Activated T-cell treated with anti-CD3 and anti-CD28 coated beads, Interleukin-2, amount 50 U/mL, for 1 hour (primary cell): ENCODE measurements at places on chromosomes 16 and 17.

DNA sequence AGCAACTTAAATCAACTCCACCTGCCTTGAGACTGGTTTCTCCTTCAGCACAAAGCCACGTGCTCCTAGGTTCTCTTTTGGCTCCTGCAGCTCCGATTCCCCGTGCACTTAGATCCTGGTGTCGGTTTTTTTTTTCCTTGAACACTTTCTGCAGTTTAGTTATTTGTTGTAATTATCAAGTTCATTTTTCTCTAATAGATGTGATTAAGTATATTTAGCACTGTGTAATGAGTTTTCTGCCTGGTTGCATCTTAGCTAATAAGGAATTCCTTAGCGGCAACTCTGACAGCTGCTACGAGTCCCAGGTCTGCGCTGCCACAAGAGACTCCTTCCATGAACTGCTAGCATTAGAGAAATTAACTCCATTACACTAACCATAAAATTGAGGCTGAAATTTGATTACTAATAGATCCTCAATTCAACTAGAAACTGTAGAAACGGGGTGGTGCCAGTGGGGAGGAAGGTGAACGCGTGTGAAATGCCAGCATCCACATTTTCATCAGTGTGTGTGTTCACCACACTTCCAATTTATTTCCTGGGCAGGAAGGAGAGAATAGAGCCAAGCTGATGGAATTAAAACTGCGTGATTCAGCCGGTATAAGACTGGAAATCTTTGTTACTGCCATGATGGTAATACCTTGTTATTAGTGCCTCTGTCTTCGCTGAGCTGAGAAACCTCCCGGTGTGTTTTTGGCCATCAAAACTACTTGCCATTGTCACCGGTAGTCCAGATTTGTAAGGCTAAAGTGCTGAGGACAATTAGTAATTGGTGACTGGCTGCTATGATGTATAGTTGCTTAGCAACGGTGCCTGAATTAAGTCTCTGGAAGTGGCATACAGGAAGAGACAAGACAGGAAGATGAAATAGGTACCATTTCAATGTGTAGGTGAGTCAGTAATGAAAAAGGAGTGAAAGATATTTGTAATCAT, 232.4 kb downstream of the IRX3 start:
- DNase-seq: no peak

DNA sequence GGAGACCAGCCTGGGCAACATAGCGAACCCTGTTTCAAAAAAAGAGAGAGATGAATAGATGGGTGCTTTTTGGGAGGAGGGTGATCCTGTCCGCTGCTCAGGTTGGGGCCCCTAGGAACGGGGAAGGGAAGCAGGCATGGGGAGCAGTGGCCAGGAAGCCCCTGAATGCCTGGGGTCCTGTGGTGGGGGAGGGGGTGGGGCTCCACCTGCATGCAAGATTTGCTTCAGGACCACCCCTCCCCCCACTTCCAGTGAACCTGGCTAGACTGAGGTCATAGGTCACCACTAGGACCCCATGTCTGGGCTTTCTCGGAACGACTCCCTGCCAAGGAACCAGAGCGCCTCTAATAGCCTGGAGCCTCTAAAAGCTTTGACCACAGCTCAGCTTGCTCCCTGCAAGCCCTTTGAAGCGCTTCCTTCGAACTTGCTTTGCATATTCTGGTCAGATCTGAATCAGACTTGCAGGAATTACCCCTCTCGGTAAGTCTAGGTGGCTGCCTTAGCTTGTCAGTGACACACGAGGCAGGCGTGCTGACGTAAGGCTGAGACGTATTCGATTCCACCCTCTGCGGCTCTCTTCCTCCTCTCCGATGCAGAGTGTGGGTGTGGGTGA, 3.7 kb downstream of the SOCS3 start:
- peak; percentile 81 for DNase-seq

DNA sequence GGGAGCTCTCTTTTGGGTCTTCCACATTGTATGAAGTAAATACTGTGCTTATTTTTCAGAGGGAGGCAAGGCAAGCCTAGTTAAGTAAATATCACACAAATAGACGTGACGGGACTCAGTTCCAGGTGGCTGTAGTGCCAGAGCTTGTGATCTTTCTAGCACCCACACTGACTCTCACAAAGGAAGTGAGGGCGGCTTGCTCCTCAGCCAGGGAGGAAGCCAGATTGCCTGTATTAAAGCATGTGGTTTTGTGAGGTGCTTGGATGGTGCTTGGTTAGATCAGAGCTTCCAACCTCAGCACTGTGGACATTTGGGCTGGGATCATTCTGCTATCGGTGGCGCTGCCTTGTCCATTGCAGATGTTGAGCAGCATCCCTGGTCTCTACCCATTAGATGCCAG, 80.1 kb downstream of the VAT1L start:
- no peak for DNase-seq

GRCh38 chr16:56742030-56742984, 12.4 kb downstream of the NUP93 start:
- no peak for DNase-seq

GRCh38 chr16:56286809-56287208, 95.5 kb downstream of the GNAO1 start:
- no peak for DNase-seq

- no peak for DNase-seq
Measured at GRCh38 chr17:6327007-6327406, 107.9 kb downstream of the AIPL1 start.

GRCh38 chr16:75256059-75256571, 4.7 kb upstream of the BCAR1 start:
- DNase-seq: no peak

GRCh38 chr17:3935140-3935542, 18.9 kb upstream of the P2RX1 start:
- peak; percentile 43 for DNase-seq

DNA sequence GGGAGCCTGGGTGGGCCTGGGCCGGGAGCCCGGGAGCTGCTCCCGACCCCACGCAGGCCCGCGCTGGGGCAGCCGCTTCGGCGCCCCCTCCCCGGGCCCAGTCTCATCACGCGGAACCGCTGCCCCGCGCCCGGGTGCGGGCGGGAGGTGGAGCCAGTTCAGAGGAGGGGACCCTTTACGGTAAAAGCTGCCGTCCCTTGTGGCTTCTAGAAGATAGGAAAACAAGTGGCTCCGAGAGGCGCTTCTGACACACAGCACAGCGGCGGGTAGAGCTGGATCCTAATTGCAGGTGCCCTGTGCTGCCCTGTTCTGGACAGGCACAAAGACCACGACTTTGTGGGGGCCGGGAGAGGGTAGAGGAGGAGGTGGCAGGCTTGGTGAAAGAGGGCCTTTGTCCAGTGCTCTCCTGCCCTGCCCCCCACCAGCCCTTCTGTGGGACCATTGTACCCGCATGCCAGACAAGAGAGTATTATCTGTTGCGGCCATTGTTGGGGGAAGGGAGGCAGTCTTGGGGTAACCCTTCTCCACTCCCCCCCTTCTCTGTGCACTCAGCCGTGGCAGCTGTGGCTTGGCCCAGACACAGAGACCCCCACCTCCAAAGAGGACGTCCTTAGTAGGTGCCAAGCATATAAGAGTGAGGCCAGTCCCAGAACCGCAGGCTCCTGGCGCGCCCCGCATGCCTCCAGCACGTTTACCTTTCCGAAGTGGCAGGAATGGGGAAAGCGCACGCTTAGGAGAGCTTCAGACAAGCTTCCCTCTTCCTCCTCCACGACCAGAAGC, 736 bp downstream of the CNP start:
- DNase-seq: no peak

- DNase-seq: no peak
Measured at GRCh38 chr17:76524598-76525512, 12.7 kb downstream of the CYGB start.

DNA sequence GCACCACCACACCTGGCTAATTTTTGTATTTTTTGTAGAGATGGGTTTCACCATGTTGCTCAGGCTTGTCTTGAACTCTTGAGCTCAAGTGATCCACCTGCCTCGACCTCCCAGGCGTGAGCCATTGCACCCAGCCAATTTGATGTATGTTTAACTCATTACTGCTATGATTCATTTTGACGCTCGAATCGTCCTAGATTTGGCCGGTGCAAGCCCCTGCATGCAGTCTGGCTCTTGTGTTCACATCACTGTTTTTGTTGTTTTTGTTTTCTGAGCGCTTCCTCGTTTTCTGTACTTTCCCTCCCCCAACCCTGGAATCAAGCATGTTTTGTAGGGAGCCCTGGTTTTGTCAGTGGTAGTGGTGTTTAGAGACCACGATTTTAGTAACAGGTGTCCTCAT, 7.8 kb upstream of the DUS1L start:
- no peak for DNase-seq

DNA sequence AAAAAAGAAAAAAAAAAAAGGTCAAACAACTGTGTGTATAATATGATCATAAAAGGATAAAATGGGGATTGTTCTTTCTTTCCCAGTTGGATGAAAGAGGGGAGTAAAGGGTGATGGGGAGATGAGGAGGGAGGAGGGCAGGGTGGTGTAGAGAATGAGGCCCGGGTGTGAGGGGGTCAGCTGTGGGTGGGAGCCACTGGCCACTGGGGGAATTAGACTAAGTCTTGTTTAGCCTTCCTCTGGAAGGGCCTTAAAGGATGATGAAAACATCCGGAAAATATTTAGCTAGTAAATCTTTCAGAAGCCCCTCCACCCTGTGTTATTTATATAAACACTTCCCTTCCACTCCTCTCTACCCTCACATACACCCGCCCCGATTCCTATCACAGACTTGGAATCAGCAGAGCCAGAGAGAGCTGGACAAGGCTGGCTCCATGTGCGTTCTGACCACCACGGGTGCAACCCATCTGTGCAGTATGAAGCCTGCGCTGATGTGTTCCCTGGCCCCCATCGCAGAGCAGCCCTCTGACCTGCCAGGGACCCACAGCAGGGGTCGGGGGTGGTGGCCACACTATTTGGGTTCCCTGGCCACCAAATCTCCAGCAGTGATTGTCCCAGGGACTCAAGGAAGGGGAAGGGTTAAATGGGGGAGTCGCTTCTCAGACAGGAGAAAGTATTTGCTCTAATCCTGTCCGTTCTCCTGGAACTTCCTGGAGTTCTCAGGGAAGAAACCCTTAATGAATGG, 72.7 kb downstream of the GAS7 start:
- DNase-seq: no peak

- DNase-seq: no peak
Measured at GRCh38 chr16:65548470-65548869, 426.6 kb upstream of the CDH11 start.

GRCh38 chr17:77237232-77238008, 96.7 kb downstream of the SEC14L1 start:
- no peak for DNase-seq

DNA sequence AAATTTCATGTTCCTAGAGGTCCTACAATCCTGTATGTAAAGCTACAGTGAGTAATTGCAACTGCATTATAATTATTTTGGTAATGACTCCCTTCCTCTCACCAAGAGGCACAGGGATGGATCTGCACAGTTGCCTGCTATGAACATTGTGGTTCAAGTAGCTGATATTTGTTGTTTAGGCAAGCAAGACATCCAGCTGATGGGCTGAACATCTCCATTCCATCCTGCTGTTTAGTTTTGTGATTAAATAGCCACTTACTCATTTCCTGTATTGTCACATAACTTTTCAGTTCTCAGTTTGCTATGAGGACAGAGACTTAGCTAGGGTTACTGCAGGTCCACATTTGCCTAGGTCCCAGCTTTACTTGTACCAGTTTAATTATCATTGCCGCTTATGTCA, 181.2 kb upstream of the TBX2 start:
- no peak for DNase-seq

DNA sequence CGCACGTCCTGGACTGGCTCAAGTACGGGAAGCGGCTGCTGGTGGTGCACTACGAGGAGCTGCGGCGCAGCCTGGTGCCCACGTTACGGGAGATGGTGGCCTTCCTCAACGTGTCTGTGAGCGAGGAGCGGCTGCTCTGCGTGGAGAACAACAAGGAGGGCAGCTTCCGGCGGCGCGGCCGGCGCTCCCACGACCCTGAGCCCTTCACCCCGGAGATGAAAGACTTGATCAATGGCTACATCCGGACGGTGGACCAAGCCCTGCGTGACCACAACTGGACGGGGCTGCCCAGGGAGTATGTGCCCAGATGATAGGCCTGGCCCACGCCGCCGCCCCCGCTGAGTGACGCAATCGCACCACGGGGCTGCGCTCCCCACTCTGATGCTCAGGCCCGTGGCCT, 50.2 kb downstream of the WSCD1 start:
- no peak for DNase-seq

DNA sequence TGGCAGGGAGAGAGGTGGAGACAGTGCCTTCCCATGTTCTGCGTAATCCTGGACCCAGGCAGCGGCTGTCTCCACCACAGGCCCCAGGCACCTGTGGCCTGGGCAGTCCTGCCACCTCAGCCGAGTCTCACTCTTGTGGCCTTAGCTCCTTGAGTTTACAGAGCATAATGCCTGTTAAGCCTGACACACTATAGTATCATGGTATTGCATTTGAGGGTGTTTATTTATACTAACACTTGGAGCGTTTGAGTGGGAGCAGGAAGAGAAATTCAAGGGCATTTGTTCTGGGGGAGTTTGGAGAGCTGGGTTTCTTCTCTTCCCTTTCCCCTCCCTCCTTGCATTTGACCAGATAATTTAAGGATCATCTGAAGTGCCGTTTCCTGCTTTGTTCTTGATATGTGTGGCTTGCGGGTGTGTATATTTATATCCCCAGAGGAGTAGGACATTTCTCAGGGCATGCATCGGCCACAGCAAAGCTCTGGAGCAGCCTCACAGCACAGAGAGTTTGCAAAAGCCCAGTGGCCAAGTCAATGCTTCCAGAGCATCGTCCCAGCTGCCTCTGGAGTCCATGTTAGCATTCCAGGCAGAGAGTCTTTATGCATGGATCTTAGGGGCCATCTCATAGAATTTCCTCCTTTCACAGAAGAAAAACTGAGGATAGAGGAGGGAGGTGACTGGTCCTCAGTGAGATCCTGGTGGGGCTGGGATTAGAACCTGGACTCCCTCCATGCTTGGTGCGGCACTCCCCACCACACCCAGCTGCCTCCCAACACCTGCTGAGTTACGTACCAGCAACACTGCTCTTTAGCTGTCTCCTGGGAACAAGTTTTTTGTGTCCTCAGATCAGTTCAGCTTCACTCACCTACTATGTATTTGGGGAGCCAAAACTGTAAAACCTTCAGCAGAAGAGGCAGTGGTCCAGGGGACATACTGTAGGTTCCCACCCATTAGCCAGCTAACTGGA, 222.8 kb downstream of the CCDC182 start:
- no peak for DNase-seq
